ENCODE measurements at places on chromosomes 12 and 14.

- DNase-seq = peak; percentile 29
Measured at GRCh38 chr14:20460458-20461224, 593 bp downstream of the PIP4P1 start.

- no peak for DNase-seq
Measured at GRCh38 chr12:78209846-78210505, 379.3 kb downstream of the NAV3 start.

- DNase-seq = peak; percentile 45
Measured at GRCh38 chr12:76586764-76587395, 27.3 kb upstream of the OSBPL8 start.

DNA sequence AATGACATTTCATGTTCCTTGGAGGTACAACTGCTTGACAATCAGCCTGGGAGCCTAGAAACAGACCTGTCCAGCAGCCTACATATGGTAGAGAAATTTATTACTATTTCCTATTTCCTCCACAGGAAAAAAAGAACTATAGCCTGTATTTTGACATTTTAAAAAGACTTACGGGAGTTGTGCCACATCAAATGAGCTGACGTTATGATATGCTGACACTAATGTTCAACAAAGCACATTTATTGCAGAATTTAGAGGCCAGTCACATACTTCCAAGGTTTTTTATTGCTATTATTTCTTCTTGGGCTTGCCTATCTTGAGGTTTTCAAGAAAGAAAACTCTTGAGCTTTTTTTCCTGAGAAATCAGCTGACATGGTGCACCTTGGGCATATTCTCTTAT lies 305.3 kb downstream of the LRIG3 start:
- no peak for DNase-seq

GRCh38 chr14:81550001-81550637 lies 16.5 kb upstream of the SEL1L start:
- DNase-seq = no peak

GRCh38 chr12:67852701-67853100 lies 136.5 kb upstream of the IFNG-AS1 start:
- DNase-seq = no peak

- DNase-seq = no peak
Measured at GRCh38 chr12:49975318-49975761, 2.6 kb downstream of the AQP6 start.

DNA sequence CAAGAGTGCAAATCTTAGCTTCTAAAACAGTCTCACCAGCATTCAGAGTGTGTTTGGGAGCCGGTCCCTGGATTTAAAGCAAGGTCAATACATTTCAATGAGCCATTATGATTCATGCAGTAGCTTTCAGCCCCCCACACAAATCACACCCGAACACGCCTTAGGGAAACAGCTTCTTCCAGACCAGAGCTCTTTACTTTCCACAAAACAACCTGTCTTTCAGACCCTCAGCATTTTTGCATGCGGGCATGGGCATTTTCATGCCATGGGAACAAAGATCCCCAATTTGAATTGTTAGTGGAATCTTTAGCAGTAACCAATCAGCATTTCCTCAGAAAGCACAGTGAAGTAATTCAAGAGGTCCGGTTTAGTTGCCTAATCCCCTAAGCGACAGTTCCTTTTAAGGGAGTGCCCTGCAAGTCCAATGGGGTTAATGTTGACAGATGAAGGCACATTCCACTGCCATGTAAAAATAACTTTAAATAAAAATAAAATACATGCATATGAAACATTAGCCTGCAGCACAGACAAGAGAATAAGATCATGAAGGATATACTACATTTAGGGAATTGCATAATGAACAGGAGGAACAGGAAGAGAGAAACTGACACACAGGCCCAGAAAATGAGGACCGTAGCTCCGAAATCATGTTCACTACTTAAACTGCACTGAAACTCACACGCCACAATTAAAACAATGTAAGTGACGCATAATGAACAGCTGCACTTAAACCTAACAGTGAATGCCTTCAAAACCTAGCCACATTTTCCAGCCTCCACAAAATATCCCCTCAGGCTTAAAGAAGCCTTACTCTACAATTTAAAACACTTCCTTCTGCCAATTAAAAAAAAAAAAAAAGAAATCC lies 4.0 kb downstream of the VPS37B start:
- peak; percentile 67 for DNase-seq

- DNase-seq = no peak
Measured at GRCh38 chr14:94489336-94489735, 13.3 kb upstream of the SERPINA9 start.

- DNase-seq = peak; percentile 40
Measured at GRCh38 chr12:64780531-64781279, 21.5 kb upstream of the GNS start.

DNA sequence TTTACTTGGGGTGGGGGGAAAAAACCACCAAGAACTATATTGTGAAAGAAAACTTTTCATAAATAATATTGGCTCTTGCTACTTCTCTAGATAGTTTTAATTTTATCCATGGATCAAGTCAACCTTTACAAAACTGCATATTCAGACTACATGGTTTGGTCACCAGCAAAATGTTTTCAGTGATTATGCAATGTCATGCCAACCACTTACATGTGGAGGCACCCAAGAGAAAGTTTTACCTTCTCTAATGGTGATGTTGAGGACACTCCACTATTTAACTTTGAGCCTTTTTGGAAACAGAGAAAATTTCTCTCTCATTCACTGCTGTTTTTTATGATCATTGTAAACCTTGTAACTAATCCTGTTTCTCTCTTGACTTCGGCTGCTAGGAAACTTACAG lies 21.6 kb downstream of the PLCZ1 start:
- DNase-seq = peak; percentile 9

DNA sequence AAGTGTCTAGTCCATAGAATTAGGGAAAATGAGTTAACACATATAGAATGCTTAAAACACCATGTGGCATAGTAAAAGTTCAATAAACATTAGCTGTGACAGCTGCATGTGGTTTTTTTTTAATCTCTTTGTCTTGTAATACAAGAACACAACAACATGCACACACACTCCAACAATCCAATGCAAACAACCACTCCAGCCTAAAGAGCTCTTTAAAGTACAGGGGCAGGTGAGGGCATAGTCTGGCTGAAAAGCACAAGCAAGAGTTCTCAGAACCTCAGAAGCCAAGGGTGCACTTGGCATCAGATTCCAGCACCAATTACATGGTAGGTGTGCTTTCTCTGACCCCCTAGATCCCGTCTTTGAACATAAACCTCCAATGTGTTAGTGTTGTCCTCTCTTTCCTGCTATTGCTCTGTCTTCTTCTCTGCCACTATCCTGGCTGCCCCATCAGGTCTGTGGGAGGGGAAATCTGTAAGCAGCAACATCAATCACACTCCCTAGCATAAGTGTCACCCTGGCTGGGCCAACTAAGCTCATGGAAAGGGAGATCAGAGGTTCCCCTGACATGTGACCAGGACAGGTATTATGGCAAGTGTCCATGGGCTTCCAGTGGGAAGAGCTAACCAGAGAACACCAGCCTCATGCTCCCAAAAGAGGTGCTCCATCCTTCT lies 91.0 kb downstream of the SLC8A3 start:
- no peak for DNase-seq

DNA sequence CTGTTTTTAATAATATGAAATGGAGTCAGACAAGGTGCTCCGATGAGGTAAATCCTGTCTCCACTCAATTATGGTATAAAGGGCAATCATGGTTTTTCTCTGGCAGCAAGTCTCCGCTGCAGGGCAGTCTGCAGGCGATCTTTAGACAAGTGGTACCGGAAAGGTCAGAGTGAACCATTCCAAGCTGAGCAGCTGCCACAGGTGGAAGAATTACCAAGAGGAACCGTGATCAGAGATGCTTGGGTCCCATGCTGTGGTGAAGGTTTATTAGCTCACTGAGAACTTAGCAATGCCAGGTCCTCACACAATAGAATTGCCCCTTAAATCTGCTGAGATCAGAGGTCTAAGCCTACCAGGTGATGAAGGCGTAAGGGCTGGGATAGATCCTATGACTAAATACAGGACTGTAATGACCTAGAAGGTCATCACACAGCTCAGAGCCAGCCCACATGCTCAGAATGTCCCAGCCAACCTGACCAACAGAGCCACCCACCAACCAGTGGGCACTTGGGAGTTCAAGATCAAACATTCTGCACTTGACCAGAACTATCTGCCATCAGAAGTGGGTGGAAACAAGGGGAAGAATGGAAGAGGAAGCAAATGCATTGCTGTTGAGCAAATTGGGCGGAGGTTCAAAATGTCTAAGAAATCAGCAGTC lies 175.2 kb upstream of the BCL2L14 start:
- no peak for DNase-seq

GRCh38 chr12:85733984-85734383 lies 102.2 kb downstream of the RASSF9 start:
- no peak for DNase-seq

DNA sequence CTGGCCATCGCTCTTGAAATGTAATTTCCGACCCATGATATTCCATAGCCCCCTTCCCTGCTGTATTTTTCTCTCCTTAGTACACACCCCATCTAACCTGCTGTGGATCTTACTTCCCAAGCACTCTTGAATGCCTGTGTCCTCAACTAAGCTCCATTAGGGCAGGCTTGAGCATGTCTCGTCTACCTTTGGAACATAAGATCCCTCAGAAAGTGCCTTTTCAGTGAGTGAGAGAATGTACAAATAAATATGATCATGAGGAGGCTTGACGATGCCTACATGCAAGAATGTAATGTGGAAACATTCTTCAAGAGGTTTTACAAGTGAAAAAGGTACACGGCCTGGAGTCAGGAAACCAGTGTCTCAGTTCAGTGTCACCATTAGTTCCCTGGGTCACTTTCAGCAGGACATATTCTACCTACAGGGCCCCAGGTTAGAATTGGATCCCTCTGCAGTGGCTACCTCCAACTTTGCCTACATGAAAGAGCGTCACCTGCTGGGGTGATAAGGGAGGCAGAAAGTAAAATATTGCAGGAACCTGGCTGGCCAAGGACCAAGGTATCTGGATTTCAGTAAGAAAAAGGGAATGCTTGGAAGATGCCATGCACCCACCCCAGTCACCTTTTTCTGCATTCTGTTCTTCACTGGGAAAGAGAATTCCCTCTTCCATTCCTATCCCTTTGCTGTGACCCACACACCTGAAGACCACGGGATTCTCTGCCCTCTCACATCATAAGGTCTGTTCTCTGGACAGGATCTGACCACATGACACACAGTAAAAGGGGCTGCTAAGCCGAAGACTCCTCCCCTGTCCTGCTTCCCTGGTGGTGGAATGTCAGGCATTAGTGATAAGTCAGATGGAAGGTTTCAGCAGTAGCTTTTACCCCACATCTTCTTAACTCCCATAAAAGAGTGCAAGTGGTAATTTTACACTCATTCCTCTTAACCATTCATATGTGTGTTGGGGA lies 24.6 kb upstream of the SERPINA1 start:
- peak; percentile 59 for DNase-seq

- DNase-seq = no peak
Measured at GRCh38 chr14:57987051-57987450, 121.2 kb upstream of the SLC35F4 start.

DNA sequence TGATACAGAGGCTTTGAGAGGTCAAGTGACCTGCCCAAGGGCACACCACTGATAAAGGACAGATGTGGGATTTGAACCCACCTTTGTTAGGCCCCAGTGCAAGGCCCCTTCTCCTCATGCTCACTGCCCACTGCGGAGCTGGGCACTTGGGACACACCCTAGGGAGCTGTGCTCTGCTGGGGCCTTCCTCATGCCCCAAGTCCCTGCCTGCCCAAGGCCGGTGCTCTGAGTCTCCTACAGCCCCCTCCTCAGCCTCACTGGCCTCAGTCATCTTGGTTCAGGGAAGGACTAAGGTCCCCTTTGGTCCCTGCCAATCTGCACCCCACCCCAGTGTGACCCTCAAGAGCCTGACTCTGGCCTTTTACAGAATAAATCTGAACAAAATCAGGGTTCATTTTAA lies 7.9 kb upstream of the OAS3 start:
- DNase-seq = no peak

GRCh38 chr12:71607494-71608330 lies 55.9 kb downstream of the ZFC3H1 start:
- DNase-seq = no peak

GRCh38 chr12:118094039-118094438 lies 9.8 kb downstream of the VSIG10 start:
- no peak for DNase-seq

GRCh38 chr14:29348504-29348903 lies 579.1 kb downstream of the PRKD1 start:
- no peak for DNase-seq
